Stomach (tissue), 19 donors: ENCODE measurements at places on chromosomes 13 and 19. TPM values are rescaled to one million over a fixed set of nuclear protein-coding genes. Genes with fewer than 3 reads are reported as not detected.

DNA sequence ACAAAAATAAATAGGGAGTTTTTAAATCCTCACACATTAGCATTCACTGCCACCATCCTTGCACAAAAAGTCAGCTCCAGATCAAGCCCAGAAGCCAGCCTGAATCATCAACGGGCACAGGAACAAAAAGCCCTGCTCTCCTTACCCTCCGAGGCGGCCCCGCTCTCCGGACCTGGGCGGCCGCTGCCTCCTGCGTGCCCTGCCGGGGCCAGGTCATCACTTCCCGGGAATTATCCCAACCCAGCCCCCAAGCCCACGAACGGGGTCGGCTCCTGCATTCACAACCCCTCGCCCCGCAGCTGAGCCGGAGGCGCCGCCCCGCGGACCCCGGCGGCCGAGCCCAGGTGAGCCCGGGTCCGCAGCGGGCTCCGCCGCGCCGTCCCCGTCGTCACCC, 754 bp downstream of the DNAJB1 start:
- DNase-seq, result no peak

DNA sequence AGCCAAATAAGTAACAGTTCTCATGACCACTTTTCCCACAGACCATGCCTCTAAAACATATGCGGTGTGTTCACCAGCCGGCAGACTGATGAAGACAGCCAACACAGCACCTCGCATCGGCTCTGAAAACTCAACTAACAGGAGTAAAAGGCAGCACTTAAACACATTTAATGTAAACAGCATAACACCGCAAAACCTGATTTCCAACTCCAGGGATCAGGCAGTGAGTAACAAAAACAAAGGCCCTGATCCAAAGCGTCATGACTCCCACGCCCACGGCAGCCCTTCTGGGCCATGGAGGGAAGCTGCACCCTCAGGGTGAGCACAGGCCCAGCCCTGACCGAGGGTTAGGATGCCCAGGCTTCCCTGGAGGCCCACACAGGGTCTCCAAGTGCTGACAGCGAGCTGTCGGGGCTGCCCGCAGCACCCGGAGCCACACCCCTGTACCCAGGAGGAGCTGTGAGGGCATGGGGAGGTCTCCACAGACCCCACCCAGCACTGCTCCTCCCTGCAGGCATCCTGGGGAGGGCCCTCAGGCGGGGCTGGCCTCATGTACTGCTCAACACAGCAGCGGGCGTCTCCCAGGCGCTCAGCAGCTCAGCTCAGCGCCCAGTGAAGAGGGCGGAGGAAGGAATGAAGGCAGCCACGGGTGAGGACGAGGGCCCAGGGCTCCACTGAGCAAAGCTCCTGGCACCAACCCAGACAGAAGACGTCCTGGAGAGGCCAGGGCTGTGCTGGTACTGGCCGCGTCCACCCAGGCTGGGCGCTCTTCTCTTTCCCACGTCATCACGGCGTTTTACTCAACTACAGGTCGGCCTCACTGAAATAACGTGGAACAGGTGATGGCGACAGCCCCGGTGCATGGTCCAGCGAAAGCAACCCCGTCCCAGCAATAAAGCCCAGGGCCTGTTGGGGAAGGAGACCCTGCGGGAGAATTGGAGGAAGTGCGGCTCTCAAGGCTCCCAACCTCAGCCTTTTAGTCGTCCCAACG, 53.7 kb downstream of the RASA3 start:
- DNase-seq, result peak; percentile 79

DNA sequence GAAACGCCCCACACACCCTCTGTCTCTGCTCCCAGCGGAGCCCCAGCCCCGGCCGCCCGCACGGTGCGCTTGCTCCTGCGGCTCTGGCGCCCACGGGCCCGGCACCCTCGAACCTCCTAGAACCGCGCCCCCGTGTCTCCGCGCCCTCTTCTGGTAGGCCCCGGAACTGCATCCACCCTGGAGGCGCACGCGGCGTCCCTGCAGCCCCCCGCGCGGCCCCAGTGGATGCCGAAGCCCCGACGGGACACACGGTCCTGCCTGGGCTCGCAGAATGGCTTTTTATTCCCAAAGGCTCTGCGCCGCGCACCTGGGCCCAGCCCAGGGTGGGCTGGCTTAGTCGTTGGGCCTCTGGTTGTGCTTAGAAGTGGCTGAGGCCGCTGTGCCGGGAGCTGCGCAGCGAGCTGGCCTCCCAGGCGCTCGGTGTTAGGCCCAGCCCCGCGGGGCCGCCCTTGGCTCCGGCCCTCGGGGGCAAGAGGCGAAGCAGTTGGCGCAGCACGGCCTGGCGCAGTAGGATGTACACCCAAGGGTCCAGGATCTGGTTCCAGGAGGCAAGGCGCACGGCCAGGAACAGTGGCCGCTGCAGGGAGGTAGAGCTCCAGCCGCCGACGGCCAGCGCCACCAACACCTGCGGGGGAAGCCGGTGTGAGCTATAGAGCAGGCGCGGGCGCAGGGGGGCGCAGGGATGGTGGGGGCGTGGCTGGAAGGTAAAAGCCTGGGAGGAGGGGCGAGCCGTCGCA, 2.8 kb downstream of the PTGER1 start:
- DNase-seq, result peak; percentile 70

DNA sequence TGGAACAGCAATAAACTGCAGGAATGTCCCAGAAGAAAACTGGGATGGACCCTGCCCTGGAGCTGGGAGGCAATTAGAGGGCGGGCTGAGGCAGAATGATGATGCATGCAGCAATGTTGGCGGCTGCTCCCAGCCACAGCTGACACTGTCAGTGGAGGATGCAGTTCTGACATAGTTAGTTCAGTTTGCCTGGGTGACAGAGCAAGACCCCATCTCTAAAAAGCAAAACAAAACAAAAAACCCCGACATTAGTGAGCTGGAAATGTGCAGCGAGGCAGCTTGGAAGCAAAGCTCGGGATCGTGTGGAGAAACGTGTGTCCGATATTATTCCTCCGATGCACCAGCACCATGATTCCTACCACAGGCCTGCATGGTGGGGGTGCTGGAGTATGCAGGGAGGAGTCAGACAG, 110.1 kb upstream of the UQCRFS1 start:
- DNase-seq, result no peak

DNA sequence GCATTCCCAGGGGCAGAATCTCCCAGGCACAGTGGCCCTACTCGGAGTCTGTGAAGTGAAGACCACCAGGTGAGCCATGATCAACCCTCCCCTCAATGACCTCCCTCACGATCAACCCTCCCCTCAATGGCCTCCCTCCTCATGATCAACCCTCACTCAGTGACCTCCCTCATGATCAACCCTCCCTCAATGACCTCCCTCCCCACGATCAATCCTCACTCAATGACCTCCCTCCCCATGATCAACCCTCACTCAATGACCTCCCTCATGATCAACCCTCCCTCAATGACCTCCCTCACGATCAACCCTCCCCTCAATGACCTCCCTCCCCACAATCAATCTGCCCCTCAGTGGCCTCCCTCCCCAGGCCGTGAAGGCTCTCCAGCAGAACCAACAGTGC, 32.1 kb downstream of the SBNO2 start:
- no peak for DNase-seq

DNA sequence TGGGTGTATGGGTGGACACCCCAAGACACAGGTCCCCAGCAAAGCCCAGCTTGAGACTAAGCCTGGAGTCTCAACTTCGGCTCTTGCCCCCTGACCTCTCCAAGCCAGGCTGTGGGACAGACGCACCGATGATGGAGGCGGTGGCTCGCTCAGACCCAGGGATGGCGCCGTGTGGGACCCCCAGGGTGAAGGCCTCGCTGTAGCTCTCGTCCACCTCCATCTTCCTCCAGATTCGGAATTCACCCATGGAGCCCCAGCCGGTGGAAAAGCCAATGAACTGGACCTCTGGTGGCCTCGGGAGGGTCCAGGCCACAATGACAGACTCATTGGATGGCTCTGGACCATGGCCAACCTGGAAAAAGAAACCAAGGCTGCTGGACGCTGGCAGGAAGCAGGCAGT, 39.1 kb downstream of the F2RL3 start:
- no peak for DNase-seq

The ZNF610 gene
- total RNA-seq, result not detected

The FBN3 gene
- total RNA-seq, result not detected

The C19orf67 gene
- not detected for total RNA-seq

The SIGLEC5 gene
- not detected for total RNA-seq

The ZNF761 gene
- 0.58 TPM for total RNA-seq
